Thyroid gland (tissue), 4 donors: ENCODE measurements at places on chromosomes 12 and 14. TPM values are rescaled to one million over a fixed set of nuclear protein-coding genes. Genes with fewer than 3 reads are reported as not detected.

GRCh38 chr12:100953217-100953616, 158.6 kb downstream of the ANO4 start:
- H3K27me3 ChIP-seq = no peaks in the 10 kb centered on the region
- no peak overlapping the region for H3K27ac ChIP-seq
- H3K4me1 ChIP-seq = no peaks in the 10 kb centered on the region
- no peak overlapping the region for H3K4me3 ChIP-seq
- H3K36me3 ChIP-seq = no peaks in the 10 kb centered on the region

DNA sequence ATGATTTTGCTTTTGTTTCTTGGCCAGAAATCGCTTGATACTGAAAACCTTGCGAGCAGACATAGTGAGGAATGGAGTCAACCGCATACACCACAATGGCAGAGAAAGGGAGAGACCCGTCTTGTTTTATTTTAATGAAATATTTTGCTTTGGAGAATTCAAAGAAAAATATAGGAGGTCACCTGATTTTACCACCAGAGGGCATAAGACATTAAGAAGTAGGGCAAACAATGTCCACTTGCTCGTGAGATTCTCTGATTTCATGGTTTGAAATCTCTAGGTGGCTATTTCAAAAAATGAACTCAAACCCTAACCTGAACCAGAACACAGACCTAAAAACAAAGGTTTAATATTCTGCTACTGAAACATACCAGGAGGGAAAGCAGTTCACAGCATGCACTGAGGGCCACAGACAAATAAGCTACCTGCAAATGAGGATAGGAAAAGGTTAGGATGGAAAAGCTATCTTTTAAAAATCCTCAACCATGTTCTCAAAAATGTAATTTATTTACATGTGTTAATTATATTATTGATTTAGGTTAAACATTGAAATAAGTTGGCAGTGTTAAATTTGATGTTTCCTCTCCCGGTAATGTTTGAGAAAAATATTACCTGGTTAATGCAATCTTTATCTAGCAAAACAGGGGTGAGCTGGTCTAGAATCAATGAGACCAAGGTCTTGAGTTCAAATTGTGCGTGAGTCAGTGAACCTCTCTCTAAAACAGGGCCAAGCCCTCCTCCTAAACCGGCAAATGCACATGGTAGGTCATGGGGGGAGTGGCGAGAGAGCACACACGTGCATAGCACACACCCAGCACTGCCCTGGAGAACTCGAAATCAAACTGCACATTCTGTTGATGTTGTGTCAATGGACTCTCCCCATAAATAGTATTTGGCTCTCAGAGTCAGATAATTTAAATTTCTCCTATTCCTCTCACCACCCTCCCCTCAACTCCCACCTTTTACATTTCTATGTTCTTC, 12.5 kb downstream of the IFNG-AS1 start:
- no peak overlapping the region for H3K4me3 ChIP-seq
- no peaks in the 10 kb centered on the region for H3K27me3 ChIP-seq
- no peak overlapping the region for H3K27ac ChIP-seq
- no peak for DNase-seq
- H3K36me3 ChIP-seq = no peaks in the 10 kb centered on the region

DNA sequence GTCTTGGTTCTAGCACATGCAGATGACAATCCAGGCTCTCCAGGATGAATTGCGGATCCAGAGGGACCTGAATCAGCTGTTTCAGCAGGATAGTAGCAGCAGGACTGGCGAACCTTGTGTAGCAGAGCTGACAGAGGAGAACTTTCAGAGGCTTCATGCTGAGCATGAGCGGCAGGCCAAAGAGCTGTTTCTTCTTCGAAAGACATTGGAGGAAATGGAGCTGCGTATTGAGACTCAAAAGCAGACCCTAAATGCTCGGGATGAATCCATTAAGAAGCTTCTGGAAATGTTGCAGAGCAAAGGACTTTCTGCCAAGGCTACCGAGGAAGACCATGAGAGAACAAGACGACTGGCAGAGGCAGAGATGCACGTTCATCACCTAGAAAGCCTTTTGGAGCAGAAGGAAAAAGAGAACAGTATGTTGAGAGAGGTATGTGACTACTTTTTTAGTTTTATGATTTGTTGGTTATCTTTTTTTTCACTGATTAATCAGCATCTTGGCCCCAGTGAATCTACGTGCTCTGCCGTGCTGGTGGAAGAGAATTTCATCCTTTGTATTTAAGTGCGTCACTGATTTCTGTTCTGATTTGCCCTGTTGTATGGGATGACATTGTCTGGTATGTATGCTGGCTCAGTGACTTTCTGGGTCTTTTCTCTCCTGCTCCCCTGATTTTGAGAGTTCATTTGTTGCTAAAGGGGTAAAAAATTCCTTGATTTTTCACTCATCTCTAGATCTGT, 92.3 kb downstream of the ERC1 start:
- no peak overlapping the region for H3K27ac ChIP-seq
- no peaks in the 10 kb centered on the region for H3K27me3 ChIP-seq
- H3K4me3 ChIP-seq = no peak overlapping the region
- DNase-seq = no peak
- H3K4me1 ChIP-seq = no peaks in the 10 kb centered on the region

- no peaks in the 10 kb centered on the region for H3K27me3 ChIP-seq
- peak within 1 kb of the TSS; percentile 87 for H3K27ac ChIP-seq
- DNase-seq = peak; percentile 80
- peaks cover 22% of the 10 kb centered on the region for H3K4me1 ChIP-seq
- peak within 1 kb of the TSS; percentile 90 for H3K4me3 ChIP-seq
These were observed at the start of gene DYRK2 for GRCh38 chr12:67648521-67649260. DYRK2 (plus strand) TSS chr12:67648745; CDS start chr12:67649134, 389 bp downstream.

DNA sequence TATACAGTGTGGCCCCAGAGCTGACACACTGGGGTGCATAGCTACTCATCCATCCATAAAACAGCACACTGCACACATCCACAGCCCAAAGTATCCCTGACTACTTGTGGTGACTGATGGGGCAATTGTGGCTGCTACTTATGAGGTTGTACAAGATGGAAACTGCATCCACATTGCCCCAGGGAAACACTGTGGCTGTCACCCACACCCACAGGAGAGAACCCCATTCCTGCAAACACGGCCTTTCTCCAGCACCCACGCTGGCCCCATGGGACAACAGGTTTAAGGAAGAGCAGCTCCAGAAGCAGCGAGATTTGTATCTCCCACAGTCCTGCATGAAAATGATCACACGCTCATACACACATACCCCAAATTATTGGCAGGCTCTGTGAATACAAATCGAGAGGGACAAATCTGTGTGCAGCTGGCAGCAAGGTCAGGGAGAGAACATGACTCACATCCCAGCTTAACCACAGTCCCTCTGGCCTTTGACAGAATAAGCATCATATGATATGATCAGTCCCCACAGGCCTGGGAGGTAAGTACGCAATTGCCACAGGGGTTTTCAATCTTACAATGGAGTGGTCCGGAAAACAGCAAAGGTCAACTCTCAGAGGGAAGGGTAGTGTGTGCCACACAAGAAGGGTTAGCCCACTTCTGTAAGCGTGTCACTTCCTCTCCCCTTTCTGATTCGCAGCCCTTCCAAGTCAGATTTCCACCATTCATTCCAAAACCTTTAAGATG, 61.9 kb downstream of the ESR2 start:
- H3K27ac ChIP-seq = no peak overlapping the region
- H3K36me3 ChIP-seq = peaks cover 21% of the 10 kb centered on the region
- no peaks in the 10 kb centered on the region for H3K4me1 ChIP-seq
- H3K4me3 ChIP-seq = no peak overlapping the region
- no peak for DNase-seq

GRCh38 chr12:66232263-66232662, 43.2 kb downstream of the IRAK3 start:
- no peaks in the 10 kb centered on the region for H3K36me3 ChIP-seq
- no peak overlapping the region for H3K27ac ChIP-seq
- no peak overlapping the region for H3K4me3 ChIP-seq
- H3K4me1 ChIP-seq = no peaks in the 10 kb centered on the region

DNA sequence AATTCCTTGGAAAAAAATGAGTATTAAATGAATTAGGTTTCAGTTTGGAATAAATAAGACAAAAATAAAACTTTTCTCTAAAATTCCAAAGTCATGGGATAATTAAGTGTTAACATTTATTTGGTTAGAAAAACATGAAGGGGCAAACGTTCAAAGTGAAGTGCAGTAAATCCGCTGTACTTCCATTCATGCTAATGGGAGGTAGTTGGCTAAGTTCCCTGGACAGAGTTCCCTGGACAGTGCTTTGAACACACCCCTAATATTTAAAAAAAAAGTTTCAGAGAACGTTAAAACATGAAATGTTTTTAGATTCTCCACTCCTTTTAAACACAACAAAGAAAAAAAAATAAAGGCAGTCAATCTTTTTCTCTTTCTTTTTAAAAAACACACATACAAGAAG, 16.3 kb downstream of the ALX1 start:
- H3K27ac ChIP-seq = no peak overlapping the region
- H3K4me3 ChIP-seq = no peak overlapping the region
- no peaks in the 10 kb centered on the region for H3K4me1 ChIP-seq

GRCh38 chr14:52031781-52032180, 37.1 kb downstream of the NID2 start:
- H3K4me3 ChIP-seq = no peak overlapping the region
- H3K4me1 ChIP-seq = peaks cover 26% of the 10 kb centered on the region
- DNase-seq = peak; percentile 65

GRCh38 chr12:19546611-19547162, 107.4 kb downstream of the AEBP2 start:
- no peaks in the 10 kb centered on the region for H3K27me3 ChIP-seq
- peak overlapping the region; percentile 61 for H3K27ac ChIP-seq
- DNase-seq = no peak
- peaks cover 7% of the 10 kb centered on the region for H3K4me1 ChIP-seq
- H3K36me3 ChIP-seq = no peaks in the 10 kb centered on the region
- no peak overlapping the region for H3K4me3 ChIP-seq

DNA sequence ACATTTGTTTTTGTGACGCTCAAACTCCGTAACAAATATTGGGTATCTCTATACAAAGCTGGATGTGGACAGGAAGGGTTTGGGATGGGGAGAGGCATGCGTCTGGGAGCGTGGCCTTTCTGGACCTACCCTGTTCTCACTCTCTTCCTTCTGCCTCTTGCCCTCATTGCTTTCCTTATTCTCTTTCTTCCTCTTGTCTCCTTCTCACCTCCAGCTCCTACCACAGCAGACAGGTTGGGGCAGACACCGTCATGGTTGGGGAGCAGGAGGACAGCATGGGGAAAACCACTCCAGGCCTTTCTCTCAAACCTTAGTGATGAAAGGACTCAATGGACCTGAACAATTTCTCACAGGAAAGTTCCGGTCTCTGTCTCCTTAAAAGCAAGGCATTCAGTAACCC, 465.3 kb downstream of the RAD51B start:
- peak overlapping the region; percentile 83 for H3K27ac ChIP-seq
- DNase-seq = peak; percentile 63
- peaks cover 28% of the 10 kb centered on the region for H3K4me1 ChIP-seq
- H3K36me3 ChIP-seq = no peaks in the 10 kb centered on the region

DNA sequence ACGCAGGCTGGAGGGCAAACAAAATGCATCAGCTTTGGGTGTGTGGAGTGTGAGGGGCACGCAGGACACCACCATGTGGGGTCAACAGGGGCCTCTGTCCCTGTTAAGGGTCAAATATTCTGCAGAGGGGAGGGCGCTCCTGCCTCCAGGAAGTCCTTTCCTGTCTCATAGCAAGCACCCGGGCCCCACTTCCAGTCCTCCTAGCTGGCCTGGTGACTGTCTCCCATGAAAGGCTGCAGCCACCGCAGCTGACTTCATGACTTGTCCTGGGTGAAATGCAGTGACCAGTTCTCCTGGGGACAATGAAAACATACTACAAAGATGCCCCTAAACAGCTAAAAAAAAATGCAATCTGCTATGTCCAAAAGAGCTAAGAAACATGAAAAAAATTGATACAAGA, 53.6 kb downstream of the LGMN start:
- no peak for DNase-seq
- H3K27ac ChIP-seq = no peak overlapping the region
- H3K4me1 ChIP-seq = peaks cover 48% of the 10 kb centered on the region
- H3K36me3 ChIP-seq = no peaks in the 10 kb centered on the region

GRCh38 chr14:74255281-74255680, 16.0 kb downstream of the VSX2 start:
- H3K27me3 ChIP-seq = no peaks in the 10 kb centered on the region
- no peaks in the 10 kb centered on the region for H3K4me1 ChIP-seq
- H3K27ac ChIP-seq = no peak overlapping the region
- H3K4me3 ChIP-seq = no peak overlapping the region
- H3K36me3 ChIP-seq = no peaks in the 10 kb centered on the region

DNA sequence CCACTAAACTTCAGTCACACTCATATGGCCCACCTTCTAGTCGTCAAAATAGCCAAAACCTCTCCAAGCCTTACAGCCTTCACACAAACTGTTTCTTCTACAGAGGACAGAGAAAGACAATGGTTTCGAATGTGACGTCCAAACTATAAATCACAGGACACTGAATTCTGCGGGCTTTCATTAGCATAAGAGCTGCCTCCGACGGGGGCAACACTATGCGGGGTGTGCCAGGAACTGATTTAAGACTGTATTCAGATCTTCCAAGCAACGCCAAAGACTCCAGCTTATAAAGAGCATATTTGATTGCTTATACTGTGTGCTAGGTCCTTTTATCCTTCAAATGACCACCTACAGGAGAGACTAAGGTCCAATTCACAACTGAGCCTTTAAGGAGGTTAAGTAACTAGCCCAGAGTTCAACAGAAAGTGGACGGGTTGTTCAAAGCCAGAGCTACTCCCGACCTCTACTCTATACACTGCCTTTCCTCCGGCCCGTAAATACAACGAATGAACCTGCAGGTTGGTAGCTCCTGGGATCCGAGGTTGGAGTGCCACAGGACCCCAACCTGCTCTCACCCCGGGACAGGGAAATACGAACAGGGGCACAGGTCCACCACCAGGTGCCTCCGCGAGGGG, 575 bp downstream of the L2HGDH start:
- H3K4me1 ChIP-seq = peaks cover 7% of the 10 kb centered on the region
- no peak for DNase-seq

DNA sequence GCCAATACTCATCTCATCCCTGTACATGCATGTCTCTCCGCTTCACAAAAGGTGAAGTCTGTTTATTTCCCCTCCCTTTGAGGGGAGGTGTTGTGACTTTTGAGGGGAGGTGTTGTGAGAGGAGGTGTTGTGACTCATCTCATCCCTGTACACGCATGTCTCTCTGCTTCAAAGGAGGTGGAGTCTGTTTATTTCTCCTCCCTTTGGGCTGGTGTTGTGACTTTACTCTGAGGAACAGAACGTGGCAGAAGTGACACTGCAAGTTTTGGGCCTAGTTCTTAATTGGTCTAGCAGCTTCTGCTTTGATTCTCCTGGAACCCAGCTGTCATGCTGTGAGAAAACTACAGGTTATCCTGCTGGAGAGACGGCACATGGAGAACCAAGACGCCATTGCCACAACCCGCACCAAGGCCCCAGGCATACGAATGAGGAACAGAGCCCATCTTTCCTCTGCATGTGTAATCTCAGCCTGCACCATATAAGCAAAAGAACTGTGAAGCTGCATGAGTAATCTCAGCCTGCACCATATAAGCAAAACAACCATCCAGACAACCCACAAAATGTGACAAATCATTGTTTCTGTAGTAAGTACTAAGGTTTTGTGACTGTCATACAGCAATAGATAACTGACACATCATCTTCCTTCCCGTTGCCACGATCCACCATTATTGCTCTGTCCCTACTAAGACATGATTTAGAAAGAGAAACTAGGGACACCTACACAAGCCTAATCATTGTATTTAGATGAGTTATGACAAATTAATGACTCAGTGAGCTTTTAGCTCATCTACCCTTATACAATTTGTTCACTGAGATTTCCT, 30.0 kb downstream of the GALNT4 start:
- peaks cover 4% of the 10 kb centered on the region for H3K36me3 ChIP-seq
- no peaks in the 10 kb centered on the region for H3K27me3 ChIP-seq
- no peak overlapping the region for H3K4me3 ChIP-seq
- DNase-seq = no peak
- no peaks in the 10 kb centered on the region for H3K4me1 ChIP-seq
- no peak overlapping the region for H3K27ac ChIP-seq

The UNG gene
- 35.9 TPM for total RNA-seq

The ADAMTS20 gene
- not detected for total RNA-seq

The TBC1D30 gene
- 31.3 TPM for total RNA-seq

The FGF23 gene
- not detected for total RNA-seq

The ATP23 gene
- total RNA-seq = 1.9 TPM
